ENCODE measurements at places on chromosomes 16 and 17.

DNA sequence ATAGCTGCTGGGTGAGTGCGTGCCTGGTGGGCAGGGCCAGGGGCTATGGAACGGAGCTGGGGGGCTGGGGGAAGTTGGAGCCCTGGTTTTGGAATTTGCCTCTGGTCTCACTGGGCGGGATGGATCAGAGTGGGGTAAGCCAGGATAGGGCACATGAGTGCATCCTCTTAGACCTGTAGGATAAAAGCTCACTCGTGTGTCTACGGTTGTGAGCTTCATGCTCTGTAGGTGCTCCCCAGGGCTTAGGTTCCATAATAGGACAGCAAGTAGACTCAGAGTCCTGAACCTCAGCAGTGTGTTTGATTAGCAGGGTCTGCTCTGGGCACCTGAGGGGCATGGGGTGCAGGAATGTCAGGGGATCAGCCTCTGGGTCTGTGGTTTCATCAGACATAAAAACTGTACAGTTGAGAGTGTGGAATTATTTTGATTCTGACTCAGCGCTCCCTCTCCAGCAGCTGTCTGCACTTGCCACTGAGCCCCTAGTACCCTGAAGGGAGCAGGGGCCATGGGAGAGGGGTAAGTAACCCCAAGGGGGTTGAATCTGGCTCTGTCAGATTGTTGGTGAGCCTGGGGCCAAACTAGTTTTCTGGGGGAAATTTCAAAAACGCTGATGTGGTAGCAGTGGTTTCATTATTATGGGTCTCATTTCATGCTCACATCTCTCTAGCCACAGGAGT, 84.2 kb upstream of the LGALS9 start:
- DNase-seq, result no peak

GRCh38 chr17:3827124-3827773, 18.8 kb downstream of the NCBP3 start:
- DNase-seq, result peak; percentile 41

GRCh38 chr16:31451681-31452351, 7.5 kb upstream of the ARMC5 start:
- no peak for DNase-seq

DNA sequence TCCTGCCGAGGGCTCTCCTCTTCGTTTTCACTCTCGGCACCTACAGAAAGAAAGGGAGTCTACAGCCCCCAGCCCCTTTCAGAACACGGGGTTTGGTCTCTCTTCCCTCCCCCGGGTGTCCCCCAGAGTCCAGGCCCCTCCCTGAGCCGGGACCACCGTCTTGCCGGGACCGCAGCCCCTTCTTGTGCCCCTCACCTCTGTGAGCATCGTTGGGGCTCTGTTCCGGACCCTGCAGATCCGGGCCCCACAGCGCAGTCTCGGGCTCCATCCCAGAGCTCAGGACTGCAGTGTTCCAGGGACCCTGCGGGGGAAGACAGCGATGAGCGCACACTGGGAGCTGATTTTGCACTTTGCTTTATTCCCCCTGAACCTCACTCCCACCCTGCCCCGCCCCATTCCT, 2.8 kb downstream of the ZNF629 start:
- no peak for DNase-seq

DNA sequence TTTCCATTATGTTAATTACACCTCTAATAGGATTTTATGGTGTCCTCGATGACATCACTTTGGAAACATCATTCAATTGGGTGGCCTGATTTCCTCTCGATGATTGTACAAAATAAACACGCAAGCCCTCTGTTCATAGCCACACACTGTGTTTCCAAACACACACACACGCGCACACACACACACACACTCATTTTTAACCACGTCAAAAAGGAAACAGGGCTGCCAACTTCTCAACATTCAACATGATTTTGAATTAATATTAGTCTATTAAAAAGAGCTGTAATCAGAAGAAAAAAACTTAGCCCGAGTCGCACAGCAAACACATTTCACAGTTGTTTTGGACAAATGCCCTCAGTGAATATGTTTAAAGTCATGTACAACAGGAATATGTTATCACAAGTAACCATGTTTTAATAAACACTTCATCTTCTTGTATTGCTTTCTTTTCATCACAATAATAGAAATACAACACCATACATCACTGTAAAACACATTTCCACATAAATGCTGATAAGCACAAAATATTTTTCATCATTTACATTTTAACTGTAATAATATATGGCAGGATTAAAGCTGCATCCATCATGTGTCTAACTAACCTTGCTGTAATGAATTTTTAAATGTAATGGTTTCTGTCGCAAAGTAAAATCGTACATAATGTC, 219.1 kb upstream of the IRX3 start:
- DNase-seq, result no peak

- no peak for DNase-seq
Measured at GRCh38 chr17:77312061-77312701, 171.4 kb downstream of the SEC14L1 start.

DNA sequence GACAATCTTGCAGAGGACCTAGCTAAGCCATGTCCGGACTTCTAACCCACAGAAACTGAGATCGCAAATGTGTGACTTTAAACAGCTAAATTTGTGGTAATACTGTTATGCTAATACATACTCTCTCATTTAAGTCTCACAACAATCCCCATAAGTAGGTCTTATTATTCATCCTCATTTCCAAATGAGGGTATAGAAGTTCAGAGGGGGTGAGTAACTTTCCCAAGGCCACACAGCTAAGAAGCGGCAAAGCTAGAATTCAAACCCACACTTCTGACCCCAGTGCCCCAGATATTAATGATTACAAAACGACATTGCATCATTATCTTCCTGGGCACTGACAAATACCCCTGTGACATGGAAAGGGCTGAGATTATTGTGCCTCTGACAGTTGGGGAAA, 81.4 kb downstream of the CNGB1 start:
- DNase-seq, result no peak

GRCh38 chr16:66188917-66189725, 177.4 kb upstream of the CDH5 start:
- DNase-seq, result peak; percentile 21

GRCh38 chr17:59829217-59830006, 63.3 kb downstream of the TUBD1 start:
- DNase-seq, result peak; percentile 98

- no peak for DNase-seq
Measured at GRCh38 chr17:48045316-48046001, 2.7 kb upstream of the NFE2L1 start.

DNA sequence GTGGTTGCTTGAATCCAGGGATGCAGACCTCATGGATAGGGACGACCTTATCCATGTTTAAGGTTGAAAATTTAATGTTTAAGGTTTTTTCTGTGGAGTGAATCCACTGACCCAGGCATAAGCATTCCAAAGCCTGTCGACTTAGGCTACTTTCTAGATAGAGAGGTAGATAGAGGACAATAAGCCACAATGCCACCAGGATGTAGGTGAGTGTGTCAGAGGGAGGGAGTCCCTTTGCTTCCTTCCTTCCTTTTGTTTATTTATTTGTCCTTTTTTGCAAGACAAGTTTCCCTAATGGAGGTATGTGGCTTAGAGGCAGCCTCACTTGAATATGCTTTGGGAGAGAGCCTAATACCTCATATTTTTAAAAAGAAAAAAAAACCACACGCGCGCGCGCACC, 834.2 kb upstream of the SOX9 start:
- no peak for DNase-seq

- DNase-seq, result no peak
Measured at GRCh38 chr17:2302778-2303203, 794 bp downstream of the SMG6 start.

- DNase-seq, result no peak
Measured at GRCh38 chr17:45867171-45867570, 22.5 kb downstream of the SPPL2C start.

DNA sequence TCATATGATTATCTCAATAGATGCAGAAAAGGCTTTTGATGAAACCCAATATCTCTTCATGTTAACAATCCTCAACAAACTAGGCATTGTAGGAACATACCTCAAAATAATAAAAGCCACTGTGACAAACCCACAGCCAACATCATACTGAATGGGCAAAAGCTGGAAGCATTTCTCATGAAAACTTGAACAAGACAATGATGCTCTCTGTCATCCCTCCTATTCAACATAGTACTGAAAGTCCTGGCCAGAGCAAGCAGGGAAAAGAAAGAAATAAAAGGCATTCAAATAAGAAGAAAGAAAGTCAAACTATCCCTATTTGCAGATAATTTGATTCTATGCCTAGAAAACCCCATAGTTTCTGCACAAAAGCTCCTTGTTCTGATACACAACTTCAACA, 999.2 kb upstream of the GOT2 start:
- no peak for DNase-seq

DNA sequence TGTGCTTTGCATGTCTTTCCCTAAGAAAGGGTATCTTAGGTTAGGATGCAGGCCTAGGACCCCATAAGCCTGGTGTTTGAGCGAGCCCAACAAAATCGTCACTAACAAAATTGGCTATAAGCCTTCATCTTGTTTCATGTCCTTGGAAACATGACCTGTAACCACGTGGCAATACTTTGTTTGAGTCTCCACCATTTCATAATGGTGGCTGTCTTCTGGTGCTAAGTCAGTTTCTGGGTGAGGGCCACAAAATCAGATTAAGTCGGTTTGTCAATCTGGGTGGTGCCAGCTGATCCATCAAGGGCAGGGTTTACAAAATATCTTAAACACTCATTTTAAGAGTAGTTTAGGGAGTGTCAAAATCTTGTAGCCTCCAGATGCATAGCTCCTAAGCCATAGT, 33.0 kb downstream of the C16orf54 start:
- DNase-seq, result no peak

DNA sequence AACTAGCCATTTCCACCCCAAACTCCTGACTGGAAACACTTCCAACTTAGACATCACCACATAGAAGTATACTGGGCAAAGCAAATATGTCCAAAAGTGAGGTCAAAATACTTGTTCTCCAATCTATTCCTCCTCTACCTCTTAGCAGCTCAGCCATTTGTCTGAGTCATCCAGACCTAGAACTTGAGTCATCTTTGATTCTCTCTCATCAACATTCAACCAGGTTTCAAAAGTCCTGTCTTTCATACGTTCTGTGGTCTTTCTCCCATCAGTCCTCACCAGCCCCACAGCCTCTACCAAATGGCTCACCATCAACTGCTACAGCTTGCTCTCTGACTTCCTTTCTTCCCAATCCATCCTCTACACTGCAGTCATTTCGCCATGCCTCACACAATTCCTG, 6.8 kb downstream of the ANKFY1 start:
- no peak for DNase-seq

DNA sequence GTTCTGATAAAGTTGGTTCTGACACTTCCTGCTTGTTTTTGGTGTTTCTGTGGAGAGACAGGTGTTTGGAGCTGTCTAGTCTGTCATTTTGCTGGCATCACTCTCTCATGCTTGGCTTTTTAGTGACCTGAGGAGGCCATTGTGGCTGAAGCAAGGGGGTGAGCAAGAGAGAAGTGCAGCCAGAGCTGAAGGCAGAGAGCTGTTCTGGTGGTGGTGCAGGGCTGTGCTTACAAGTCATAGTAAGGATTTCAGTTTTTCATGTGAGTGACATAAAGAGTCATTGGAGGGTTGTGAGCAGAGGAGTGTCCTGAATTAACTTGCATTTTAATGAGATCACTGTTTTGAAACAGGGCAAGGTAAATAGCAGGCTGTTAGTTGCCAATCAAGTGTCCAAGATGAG, 97.5 kb downstream of the CHD9 start:
- DNase-seq, result no peak
